Pancreas (tissue), 10 donors: ENCODE measurements at places on chromosomes 2 and 18. TPM values are rescaled to one million over a fixed set of nuclear protein-coding genes. Genes with fewer than 3 reads are reported as not detected.

DNA sequence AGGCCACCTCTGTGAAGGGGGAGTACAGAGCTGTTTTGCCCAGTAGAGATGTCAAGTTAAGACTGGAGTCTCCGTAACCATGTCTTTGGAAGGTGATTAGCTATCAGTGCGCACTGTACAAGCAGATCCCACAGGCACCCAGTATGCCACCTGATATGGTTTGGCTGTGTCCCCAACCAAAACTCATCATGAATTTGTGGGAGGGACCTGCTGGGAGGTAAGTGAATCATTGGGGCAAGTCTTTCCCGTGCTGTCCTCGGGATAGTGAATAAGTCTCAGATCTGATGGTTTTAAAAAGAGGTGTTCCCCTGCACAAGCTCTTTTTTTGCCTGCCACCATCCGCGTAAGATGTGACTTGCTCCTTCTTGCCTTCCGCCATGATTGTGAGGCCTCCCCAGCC, 90.2 kb downstream of the ACTR2 start:
- DNase-seq: no peak

DNA sequence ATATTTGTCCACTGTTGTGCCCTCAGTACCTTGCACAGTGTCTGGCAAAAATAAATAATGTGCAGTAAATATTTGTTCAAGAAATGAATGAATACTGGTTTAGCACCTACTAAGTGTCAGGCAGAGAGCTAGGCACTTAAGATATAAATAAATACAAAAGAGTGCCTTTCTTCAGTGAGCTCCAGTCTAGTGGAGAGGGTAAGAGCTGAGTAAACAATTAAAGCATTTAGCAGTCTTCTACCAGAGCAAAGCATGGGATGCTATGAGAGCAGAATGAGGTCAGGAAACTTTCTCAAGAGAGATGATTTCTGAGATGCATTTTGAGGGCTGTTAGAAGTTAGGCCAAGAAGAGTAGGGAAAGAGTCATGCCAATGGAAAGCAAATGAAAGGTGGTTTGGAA, 314.7 kb downstream of the DSC3 start:
- DNase-seq: no peak

GRCh38 chr2:164696634-164697033, 75.4 kb upstream of the GRB14 start:
- no peak for DNase-seq

GRCh38 chr2:224436634-224437033, 34.7 kb upstream of the FAM124B start:
- DNase-seq: no peak

Gene LIMS2
- total RNA-seq: 6.3 TPM

Gene DCC
- total RNA-seq: not detected
